Fibroblast of skin of left biceps (primary cell): ENCODE measurements at places on chromosomes 7 and 10.

DNA sequence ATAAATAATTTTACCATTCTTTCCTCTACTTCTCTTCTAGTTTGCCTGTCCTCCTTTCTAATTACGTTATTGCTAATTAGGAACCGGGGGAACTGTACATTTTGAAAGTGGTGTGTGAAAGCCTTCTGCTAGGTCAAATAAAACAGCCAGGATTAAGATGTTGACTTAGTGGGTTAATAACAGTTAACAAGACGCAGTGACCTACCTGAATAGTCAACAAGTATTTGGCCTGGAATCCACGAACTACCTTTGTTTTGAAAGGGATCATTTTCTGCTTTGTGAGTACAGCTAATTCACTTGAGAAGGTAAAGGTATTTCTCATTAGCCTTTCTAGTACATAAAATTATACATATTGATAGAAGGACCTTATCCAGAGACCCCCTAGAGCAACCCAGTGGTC, 139.9 kb downstream of the COL28A1 start:
- DNase-seq, result no peak

DNA sequence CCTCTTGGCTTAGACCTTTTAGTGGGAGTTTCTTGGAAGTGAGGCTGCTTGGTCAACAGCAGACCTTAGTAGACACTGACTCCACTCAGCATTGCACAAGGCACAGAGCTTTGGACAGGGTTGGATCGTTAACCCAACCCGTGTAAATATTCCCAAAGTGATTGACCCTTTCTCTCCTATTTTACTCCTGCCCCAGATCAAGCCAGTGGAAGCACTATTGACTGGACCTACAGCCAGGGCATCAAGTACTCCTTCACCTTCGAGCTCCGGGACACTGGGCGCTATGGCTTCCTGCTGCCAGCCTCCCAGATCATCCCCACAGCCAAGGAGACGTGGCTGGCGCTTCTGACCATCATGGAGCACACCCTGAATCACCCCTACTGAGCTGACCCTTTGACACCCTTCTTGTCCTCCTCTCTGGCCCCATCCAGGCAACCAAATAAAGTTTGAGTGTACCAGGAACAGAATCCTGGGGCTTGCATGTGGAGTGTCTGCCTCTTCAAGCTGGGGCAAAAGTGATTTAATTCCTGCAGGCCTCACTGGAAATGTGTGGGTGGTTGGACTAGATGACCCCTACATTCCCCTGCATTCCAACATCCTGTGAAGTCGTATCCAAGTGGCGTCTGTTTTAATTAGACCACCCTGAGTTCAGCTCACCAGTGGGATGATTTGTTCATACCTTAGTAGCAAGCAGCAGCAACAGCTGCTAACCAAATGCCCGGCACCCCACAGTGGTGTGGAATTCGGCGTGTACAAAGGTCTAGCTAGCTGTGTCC, 7.5 kb downstream of the CPA1 start:
- peak; percentile 85 for DNase-seq

DNA sequence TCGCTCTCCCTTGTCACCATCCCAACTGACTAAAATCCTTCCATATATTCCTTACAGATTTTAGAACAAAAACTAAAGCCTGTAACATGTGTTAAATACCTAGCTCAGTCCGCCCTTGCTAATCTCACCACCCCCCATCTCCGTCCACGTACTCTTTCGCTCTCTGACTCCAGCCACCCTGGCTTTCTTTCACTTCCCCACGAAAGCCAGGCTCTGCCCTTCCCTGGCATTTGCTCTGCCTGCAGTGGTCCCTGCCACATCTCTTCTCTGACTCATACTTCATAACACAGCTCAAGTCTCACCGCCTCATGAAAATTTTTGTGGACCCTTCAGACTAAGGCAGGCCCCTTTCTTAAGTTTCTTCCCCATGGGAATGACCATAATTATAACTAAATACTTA, 11.7 kb upstream of the GPAM start:
- DNase-seq, result no peak

- DNase-seq, result no peak
Observed at GRCh38 chr10:89207801-89208551, 859 bp upstream of the CH25H start.

DNA sequence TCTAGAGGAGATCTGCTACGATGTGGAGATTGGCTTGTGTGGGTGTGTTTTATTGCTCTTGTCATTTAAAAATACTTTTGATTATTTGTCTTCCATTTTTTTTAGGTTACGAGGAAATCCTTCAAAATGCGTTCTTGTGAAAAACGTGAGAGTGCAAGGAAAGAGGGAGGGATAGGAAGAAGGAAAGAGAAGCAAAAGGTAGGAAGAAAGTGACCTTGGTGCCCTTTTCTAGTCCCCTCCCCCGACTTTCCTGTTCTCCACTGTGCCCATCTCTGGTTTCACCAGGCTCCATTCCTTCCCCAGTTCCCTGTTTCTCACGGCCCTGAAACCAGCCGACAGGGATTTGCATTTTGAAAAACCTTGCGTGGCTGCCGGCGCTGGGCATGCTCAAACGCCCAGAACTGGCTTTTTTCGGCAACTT, 506 bp upstream of the GNAI1 start:
- DNase-seq, result no peak

DNA sequence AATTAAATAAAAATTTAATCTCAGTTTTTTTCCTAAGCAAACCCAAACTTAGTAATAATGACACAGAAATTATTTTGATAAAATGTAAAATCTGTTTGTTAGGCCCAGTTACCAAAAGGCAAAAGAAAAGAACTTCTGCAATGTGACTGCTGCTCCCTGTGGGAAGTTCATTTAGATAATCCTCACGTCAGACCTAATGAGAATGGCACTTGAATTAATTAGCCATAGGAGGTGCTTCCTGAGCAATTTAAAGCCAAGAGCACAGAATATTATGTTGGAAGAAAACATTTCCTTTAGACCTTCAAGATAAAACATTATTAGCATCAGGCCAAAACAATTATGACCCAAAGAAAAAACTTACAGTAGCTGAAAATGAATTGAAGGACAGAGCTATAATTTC, 19.4 kb downstream of the SPAM1 start:
- DNase-seq, result no peak
